ENCODE measurements at places on chromosomes 2 and 18.

- DNase-seq, result no peak
Observed at GRCh38 chr2:195447323-195447975, 209.6 kb upstream of the SLC39A10 start.

- no peak for DNase-seq
Observed at GRCh38 chr2:42170619-42171395, 1.7 kb downstream of the EML4 start.

GRCh38 chr2:173903601-173904394 lies 61.4 kb downstream of the SP3 start:
- DNase-seq, result no peak

- no peak for DNase-seq
Observed at GRCh38 chr18:46222710-46223360, 118.7 kb downstream of the HAUS1 start.

DNA sequence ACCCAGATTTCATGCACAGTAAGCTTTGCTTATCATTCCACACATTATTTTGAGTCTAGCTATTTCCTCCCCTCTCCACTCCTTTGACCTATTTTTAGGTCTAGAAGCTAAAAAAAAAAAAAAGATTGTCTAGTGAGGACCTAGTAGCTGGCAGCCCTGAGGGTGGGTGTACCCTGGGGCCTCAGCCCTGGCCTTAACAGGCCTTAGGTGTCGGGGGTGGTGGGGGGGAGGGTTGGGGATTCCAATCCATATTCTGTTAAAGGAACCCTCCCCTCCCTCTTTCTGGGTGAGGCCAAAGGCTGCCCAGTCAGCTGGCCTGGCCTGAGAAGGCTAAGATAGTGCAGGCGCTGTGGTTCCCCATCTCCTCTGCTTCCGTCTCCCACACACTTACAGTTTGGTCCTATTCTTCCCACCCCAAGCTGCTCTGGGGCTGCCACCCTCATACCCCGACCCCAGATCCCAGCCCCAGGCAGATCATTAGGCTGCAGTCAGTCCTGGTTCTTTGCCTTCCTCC lies 65.5 kb upstream of the HK2 start:
- DNase-seq, result no peak

Measured in GM12878 (cell line).